ENCODE measurements at places on chromosomes 5 and 9. TPM values are rescaled to one million over a fixed set of nuclear protein-coding genes. Genes with fewer than 3 reads are reported as not detected.
A peak's percentile ranks its signal among the peaks of the same experiment; 100 is the strongest.

Gene PGM5
- total RNA-seq, result 34.9 TPM

Gene NPDC1
- 41.4 TPM for total RNA-seq

Gene SHB
- 23.2 TPM for total RNA-seq

Gene PTGS1
- total RNA-seq, result 2.3 TPM

Gene PRR16
- 3.3 TPM for total RNA-seq

Gene ZMAT2
- 46.0 TPM for total RNA-seq

Gene GAPT
- not detected for total RNA-seq

Gene AFAP1L1
- total RNA-seq, result 43.1 TPM

Gene PALM2AKAP2
- total RNA-seq, result 14.1 TPM

DNA sequence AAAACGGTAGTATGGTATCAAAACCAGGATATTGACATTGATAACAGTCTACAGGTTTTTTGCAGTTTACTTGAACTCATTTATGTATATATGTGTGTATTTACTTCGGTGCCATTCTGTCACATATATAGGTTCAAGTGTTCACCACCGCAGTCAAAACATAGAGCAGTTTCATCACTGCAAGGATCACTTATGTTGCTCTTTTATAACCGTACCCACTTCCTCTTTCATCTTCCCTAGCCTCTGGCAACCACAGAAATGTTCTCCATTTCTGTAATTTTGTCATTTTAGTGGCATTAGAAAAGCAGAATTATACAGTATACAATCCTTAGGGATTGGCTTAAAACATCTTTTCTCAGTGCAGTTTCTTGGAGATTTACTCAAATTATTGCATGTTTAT is 90.3 kb downstream of the SH3GL2 start:
- H3K27me3 ChIP-seq, result no peaks in the 10 kb centered on the region
- H3K4me1 ChIP-seq, result no peaks in the 10 kb centered on the region
- H3K27ac ChIP-seq, result no peak overlapping the region
- no peak overlapping the region for H3K4me3 ChIP-seq

GRCh38 chr5:41940641-41941040 is 15.6 kb downstream of the FBXO4 start:
- H3K4me3 ChIP-seq, result no peak overlapping the region
- H3K4me1 ChIP-seq, result no peaks in the 10 kb centered on the region
- H3K36me3 ChIP-seq, result no peaks in the 10 kb centered on the region
- H3K27me3 ChIP-seq, result no peaks in the 10 kb centered on the region
- no peak for DNase-seq

DNA sequence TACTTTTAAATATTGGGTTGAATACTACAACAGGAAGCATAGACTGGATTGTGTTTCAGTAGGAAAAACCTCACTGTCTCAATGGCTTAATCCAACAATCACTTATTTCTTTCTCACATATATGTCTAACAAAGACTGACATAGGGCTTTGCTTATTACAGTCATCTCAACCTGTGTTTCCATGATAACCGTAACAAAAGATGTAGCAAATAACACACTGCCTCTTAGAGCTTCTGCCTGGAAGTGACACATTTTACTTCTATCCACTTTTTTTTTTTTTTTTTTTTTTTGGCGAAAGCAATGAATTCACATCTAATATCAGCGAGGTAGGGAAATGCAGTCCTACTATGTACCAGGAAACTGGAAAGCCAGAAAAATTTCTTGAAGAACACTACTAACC is 204.9 kb upstream of the CDKN2B start:
- no peak for DNase-seq
- H3K27me3 ChIP-seq, result no peaks in the 10 kb centered on the region
- H3K36me3 ChIP-seq, result no peaks in the 10 kb centered on the region
- no peak overlapping the region for H3K27ac ChIP-seq

DNA sequence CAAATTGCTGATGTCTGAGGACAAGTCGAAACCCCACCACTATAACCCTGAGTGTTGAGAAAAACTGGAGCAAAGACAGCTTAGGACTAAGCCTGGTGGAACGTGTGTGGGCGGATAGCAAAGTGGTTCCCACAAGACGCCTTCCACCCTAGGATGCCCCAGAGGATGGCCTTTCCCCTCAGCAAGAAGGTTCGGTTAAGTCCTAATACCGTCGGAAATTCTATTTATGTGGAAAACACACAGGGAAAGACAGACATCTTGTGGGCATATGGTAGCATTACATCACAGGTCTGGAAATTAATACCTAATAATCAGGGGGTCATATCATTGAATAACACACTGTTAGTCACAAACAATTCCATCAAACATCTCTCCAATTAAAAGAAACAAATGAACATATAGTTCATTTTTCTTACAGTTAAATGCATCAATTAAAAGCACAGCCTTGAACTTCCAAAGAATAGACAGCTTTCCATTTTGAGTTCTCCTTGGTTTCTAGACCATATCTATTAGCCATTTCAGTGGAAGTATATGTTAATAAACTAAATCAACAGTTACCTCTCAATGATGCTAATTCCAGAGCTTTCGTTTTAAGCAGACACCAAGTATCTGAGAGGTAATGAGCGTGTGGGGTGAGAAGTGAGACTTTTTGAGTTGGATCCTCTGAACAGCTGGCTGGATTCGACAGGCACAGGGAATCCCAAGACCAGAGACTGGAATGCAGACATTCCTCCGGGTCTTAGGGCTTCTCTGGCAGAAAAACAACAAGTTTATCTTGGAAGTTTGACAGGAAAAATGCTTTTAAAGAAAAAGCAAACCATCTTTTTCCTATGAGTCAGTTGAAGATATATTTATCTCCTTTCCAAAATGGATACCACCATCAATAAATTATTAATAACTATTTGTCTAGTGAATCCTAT is 2.9 kb upstream of the ICE1 start:
- peaks cover 21% of the 10 kb centered on the region for H3K4me1 ChIP-seq
- H3K27me3 ChIP-seq, result no peaks in the 10 kb centered on the region
- H3K4me3 ChIP-seq, result no peak overlapping the region
- H3K27ac ChIP-seq, result no peak overlapping the region
- H3K36me3 ChIP-seq, result no peaks in the 10 kb centered on the region

DNA sequence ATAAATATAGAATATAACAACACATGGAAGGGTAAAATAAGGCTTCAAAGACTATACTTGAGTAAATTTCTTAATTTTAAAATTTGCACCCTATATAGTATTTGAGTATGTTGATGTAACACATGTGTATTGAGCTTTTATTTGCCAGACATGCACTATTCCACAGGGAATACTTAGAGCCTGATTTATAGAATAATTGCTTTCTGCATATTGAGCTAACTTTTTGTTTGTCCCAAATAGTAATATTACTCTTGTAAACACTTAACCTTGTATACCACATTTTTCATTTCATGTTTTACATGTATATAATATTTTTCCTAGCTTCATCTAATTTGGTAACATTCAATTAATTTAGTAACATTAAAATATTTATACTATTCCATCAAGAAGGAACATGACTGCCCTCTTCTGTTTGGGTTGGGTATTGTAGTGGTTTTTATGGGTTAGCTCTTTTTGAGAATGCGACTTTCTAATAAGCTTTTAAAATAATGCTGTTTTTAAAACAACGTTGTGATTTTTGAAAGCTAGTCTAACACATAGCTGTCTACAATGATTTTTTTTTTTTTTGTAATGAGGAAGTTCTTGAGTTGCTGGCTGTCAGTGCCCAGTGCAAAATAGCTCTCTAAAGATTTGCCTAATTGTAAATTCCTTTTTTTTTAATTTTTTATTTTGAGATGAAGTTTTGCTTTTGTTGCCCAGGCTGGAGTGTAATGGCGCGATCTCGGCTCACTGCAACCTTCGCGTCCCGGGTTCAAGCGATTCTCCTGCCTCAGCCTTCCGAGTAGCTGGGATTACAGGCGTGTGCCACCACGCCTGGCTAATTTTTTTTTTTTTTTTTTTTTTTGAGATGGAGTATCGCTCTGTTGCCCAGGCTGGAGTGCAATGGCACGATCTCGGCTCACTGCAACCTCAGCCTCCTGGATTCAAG is 4.8 kb downstream of the SUB1 start:
- no peak overlapping the region for H3K4me3 ChIP-seq
- peaks cover 28% of the 10 kb centered on the region for H3K36me3 ChIP-seq
- H3K27ac ChIP-seq, result no peak overlapping the region
- DNase-seq, result no peak
- H3K27me3 ChIP-seq, result no peaks in the 10 kb centered on the region

- no peak overlapping the region for H3K4me3 ChIP-seq
- no peaks in the 10 kb centered on the region for H3K36me3 ChIP-seq
- H3K27me3 ChIP-seq, result no peaks in the 10 kb centered on the region
- H3K27ac ChIP-seq, result no peak overlapping the region
- no peak for DNase-seq
- no peaks in the 10 kb centered on the region for H3K4me1 ChIP-seq
Observed at GRCh38 chr9:10003047-10003446, 609.8 kb downstream of the PTPRD start.

DNA sequence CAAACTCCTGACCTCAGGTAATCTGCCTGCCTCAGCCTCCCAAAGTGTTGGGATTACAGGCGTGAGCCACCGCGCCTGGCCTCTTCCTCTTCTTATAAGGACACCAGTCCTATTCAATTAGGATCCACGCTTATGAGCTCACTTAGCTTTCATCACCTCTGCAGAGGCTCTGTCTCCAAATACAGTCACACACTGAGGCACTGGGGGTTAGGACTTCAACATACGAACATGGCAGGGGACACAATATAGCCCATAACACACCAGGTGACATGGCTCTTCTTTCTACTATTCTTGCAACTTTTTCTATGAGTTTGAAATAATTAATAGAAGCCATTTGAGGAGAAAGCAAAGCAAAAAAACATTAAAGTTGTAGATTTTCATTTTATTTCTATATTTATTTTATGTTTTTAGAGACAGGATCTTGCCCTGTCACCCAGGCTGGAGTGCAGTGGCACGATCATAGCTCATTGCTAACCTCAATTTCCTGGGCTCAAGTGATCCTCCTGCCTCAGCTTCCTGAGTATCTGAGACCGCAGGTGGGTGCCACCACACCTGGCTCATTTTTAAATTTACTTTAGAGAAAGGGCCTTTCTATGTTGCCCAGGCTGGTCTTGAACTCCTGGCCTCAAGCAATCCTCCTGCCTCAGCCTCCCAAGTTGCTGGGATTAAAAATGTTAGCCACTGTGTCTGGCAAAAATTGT is 6.0 kb upstream of the PRRT1B start:
- no peaks in the 10 kb centered on the region for H3K36me3 ChIP-seq
- H3K27me3 ChIP-seq, result no peaks in the 10 kb centered on the region
- H3K4me1 ChIP-seq, result peaks cover 4% of the 10 kb centered on the region
- H3K27ac ChIP-seq, result no peak overlapping the region

GRCh38 chr9:124913378-124913777 is 27.5 kb downstream of the GOLGA1 start:
- H3K36me3 ChIP-seq, result peaks cover 17% of the 10 kb centered on the region
- H3K27me3 ChIP-seq, result no peaks in the 10 kb centered on the region
- H3K4me3 ChIP-seq, result no peak overlapping the region
- DNase-seq, result no peak
- no peaks in the 10 kb centered on the region for H3K4me1 ChIP-seq

DNA sequence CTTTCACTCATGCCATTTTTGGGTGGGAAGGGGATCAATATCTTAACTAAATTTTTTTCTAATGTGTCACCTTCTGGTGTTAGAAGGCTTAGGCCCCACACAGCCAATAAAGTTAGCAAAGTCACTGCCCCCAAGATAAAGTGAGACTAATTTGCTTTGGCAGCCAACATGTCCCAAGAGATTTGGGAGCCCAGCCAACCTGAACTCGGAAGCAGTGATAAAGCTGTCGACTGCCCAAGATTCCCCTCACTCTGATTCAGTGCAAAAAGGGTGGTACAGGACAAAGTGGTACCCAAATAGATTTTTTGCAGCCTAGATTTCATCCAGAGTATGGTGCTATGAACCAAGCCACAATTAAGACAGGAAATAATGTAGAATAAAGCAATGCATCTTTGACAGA is 572.5 kb upstream of the ARRDC3 start:
- DNase-seq, result no peak
- no peaks in the 10 kb centered on the region for H3K36me3 ChIP-seq
- no peak overlapping the region for H3K4me3 ChIP-seq

- H3K4me1 ChIP-seq, result no peaks in the 10 kb centered on the region
- no peak overlapping the region for H3K27ac ChIP-seq
- no peaks in the 10 kb centered on the region for H3K36me3 ChIP-seq
- H3K27me3 ChIP-seq, result no peaks in the 10 kb centered on the region
Observed at GRCh38 chr5:113232667-113233066, 202.1 kb downstream of the TSSK1B start.

DNA sequence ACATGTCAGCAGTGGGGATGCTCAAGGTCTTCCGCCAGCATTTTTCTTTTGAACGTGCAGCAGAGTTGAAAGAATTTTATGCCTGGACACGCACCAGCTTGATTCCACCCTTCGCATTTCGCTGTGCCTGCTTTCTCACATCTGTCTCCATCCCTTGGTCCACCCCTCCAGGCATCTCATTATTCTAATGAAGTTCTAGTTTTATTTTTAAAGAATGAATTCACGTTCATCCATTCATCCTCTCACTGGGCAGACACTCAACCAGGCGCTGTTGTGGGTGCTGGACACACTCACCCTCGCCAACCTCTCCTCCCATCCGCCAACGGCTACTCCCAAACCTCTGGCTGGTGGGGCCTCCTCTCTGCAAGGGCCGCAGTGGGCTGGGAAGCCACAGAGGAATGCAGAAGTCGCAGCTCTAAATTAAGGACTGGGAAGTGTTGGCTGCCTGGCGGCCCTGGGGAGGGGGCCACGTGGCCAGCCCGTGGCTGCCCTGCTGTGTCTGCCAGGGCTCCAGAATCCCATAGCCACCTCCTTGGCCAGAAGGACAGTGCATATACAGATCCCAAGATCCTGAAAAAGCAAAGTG is 6.7 kb downstream of the SUSD3 start:
- no peak for DNase-seq
- H3K27ac ChIP-seq, result no peak overlapping the region
- H3K4me1 ChIP-seq, result peaks cover 4% of the 10 kb centered on the region
- no peaks in the 10 kb centered on the region for H3K27me3 ChIP-seq
- H3K36me3 ChIP-seq, result no peaks in the 10 kb centered on the region
- no peak overlapping the region for H3K4me3 ChIP-seq

GRCh38 chr9:108668938-108669335 is 186.8 kb downstream of the ACTL7B start:
- no peak for DNase-seq
- H3K4me1 ChIP-seq, result peaks cover 14% of the 10 kb centered on the region
- H3K27me3 ChIP-seq, result no peaks in the 10 kb centered on the region
- H3K36me3 ChIP-seq, result no peaks in the 10 kb centered on the region
- no peak overlapping the region for H3K4me3 ChIP-seq

DNA sequence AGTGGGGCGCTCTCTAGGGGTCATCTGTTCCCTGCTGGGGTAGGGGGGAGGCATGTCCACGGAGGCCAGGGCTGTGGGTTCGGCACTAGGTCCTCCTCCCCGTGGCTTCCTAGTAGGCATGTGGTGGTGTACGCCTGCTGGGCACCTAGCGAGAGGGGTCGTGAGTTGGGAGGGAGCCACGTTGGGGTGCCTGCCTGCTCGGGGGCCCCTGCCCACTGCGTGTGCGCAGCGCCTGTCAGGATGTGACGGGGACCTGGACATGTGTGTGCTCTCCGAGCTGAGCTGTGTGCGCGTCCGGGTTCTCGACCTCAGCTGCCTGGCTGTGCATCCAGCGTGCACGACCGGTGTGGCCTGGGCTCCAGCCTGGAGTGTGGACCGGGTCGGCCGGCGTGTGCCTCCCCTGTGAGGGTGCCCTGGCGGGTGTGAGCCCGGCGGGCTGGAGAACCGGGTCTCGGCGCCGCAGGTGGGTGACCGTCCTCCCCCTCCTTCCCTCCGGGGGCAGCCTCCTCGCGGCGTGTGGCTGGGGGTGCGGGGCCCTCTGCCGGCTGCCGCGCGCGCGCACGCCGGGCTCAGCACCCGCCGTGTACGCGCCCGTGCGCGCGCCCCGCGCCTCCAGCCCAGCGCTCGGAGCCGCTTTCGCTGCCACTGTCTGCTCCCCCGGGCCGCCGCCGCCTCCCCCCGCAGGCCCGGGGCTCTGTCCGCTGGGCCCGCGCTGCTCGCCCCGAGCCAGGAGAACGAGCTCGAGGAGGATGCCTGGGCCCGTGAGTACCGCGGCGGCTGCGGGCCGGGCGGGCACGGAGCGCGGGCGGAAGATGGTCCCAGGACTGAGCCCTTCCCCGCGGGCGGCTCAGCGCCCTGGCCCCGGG is at the start of gene PRR7:
Gene PRR7, plus strand, starts transcription at position 615 of the 866 bp plus-strand sequence. CDS start 8,254 bp downstream, outside the sequence.
- H3K27me3 ChIP-seq, result no peaks in the 10 kb centered on the region
- H3K4me3 ChIP-seq, result peak within 1 kb of the TSS; percentile 51
